Myometrial cell (primary cell): ENCODE measurements at places on chromosomes 12 and 14. TPM values are rescaled to one million over a fixed set of nuclear protein-coding genes. Genes with fewer than 3 reads are reported as not detected.

TAS2R20 gene
- total RNA-seq = 0.35 TPM in 1 of 2 replicates, not detected in the other

INHBC gene
- total RNA-seq = not detected in 2 replicates

FOXA1 gene
- total RNA-seq = not detected in 2 replicates

VDR gene
- 1.2 and 1.9 TPM in 2 replicates for total RNA-seq

SLC5A8 gene
- not detected in 2 replicates for total RNA-seq

TMPRSS12 gene
- not detected in 2 replicates for total RNA-seq
